H1 (cell line): ENCODE measurements at places on chromosomes 1 and 21.

DNA sequence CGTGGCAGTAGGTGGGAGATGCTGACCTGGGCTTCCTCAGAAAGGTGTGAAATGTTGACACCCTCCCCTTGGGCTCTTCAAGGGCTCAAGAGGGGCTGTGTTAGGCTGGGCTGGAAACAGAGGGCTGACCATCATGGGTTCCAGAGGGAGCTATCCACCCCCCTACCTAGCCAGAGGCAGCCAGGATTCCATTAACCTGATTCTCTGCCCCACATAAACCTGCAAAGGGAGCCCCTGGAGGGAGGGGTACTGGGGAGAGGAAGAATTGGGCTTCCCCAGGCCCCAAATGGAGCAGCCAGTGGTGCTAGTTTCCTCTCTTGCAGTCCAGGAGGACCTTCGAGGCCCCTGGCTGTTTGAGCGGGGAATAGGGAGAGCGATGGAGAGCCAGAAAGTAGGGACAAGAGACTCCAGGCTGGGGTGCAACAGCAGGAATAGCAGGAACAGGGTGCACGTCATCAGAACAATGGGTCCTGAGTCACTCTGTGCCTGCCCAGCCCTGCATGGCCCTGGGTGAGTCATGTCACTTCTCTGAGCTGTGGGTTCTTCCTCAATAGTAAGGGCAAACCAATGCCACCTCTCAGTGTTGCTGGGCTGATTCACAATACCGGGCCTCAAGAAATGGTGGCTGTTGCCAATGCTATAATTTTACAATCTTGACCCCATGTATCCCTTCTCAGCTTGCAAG, 121.2 kb downstream of the EPHB2 start:
- no peak for DNase-seq

DNA sequence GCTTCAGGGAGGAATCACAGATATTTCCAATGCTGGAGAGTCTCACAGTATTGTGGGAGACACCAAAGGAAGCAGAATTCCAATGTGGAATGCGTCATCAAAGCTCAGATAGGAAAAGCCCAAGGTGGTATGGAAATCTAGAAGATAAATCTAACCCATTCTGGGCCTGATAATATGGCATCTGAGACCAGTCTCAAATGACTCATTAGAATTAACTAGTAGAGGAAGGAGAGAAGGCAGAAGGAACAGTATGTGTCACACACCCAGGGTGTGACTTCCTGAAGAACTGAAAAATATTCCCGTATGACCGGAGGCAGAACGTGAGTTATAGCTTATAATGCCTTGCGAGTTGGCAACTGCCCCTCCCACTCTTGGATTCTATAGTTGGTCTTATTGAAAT, 499.2 kb downstream of the PLPP3 start:
- no peak for DNase-seq

DNA sequence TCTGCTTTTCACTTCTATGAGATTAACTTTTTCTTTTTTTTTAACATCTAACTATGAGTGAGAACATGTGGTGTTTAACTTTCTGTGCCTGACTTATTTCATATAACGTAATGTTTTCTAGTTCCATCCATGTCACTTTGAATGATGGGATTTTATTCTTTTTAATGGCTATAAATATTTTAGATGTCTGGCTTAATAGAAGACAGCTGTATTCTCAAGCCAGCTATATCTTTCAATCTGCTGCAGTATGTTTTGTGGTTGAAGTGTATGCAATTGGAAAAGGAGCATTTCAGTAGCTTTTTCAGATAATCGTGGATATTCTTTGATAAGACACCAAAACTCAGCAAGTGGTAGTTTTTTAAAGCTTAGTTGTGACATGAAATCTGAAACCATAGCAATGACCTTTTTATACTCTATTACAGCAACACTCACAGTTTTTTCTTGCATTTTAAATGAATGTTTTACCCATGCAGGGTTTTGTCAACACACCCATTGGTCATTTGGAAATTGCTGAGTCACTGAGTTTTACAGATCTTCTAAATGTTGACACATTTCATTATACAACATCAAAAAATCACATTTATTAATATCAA, 5.7 kb upstream of the SVBP start:
- DNase-seq = no peak

GRCh38 chr1:219438386-219438785, 174.5 kb downstream of the ZC3H11B start:
- no peak for DNase-seq

- DNase-seq = peak; percentile 69
Observed at GRCh38 chr21:36589352-36589971, 109.5 kb upstream of the SIM2 start.

- no peak for DNase-seq
Observed at GRCh38 chr1:168202941-168203654, 22.7 kb upstream of the SFT2D2 start.

GRCh38 chr1:81424061-81424460, 376.7 kb upstream of the ADGRL2 start:
- DNase-seq = no peak

GRCh38 chr1:77511440-77511840, 171.0 kb downstream of the ZZZ3 start:
- DNase-seq = no peak

GRCh38 chr1:147246044-147246690, 3.7 kb downstream of the CHD1L start:
- DNase-seq = no peak

- DNase-seq = no peak
Observed at GRCh38 chr1:203686091-203686632, 59.5 kb downstream of the ATP2B4 start.

- no peak for DNase-seq
Observed at GRCh38 chr1:197017558-197018146, 40.3 kb downstream of the CFHR5 start.

GRCh38 chr1:54845772-54846171, 41.2 kb downstream of the DHCR24 start:
- DNase-seq = no peak

GRCh38 chr1:203152158-203153034, 23.2 kb downstream of the MYBPH start:
- no peak for DNase-seq

DNA sequence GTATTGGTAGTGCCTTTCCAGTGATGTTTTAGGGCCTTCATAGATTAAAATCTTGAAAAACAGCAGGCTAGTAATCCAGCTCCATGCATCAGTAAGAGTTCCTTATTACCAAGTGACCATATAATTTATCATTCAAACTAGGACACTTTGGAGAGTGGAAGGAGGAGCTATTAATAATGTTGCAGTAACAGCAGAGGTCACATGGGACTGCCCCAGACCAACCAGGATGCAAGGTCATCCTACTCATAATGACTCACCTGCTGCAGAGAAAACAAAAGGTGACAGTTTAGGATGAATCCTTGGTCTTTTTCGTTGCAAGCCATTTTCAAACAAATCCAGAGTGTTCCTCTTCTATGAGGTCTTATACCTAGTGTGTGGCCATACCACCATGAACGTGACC, 187.4 kb downstream of the NUF2 start:
- no peak for DNase-seq

GRCh38 chr1:172469717-172470116, 25.8 kb upstream of the PIGC start:
- no peak for DNase-seq

DNA sequence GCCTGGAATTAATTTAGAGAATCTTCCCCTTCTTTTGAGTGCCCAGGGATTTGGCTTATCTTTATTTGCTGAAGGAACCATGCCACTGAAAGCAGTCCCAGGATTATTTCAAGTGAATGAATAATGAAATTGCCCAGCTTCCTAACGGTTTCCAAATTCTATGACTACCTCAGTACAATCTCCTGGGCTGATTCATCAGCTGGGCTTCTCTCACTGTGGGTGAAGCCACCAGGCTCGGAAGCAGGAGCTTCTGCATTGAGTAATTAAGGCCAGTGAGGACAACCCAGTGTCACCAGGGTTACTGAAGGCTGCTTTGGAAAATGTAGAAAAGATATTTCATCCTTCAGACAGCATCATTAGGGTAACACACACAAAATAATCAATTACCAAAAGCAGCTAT, 169.8 kb downstream of the DAB1 start:
- no peak for DNase-seq

- no peak for DNase-seq
Observed at GRCh38 chr1:115543247-115543646, 98.5 kb upstream of the VANGL1 start.

GRCh38 chr1:5164158-5164557, 509.7 kb downstream of the AJAP1 start:
- DNase-seq = no peak

DNA sequence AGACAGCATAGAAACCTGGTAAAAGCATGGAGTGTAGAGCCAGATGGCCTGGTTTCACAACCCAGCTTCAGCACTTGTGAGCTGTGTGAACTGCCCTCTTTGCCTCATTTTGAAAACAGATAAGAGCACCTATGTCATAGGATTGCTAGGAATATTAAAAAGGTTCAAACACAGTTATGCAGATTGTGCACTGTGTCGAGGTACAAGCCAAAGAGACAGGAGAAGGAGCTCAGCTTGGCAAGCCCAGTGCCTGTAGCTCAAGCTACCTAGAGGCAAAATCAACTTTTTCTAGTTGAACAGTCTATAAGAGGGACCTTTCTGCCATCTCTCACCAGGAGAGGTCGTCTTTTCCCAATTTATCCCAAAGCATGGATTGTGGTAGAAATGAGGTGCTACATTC, 5.0 kb downstream of the CHODL start:
- DNase-seq = no peak

- DNase-seq = no peak
Observed at GRCh38 chr1:160411271-160412027, 11.1 kb downstream of the VANGL2 start.

DNA sequence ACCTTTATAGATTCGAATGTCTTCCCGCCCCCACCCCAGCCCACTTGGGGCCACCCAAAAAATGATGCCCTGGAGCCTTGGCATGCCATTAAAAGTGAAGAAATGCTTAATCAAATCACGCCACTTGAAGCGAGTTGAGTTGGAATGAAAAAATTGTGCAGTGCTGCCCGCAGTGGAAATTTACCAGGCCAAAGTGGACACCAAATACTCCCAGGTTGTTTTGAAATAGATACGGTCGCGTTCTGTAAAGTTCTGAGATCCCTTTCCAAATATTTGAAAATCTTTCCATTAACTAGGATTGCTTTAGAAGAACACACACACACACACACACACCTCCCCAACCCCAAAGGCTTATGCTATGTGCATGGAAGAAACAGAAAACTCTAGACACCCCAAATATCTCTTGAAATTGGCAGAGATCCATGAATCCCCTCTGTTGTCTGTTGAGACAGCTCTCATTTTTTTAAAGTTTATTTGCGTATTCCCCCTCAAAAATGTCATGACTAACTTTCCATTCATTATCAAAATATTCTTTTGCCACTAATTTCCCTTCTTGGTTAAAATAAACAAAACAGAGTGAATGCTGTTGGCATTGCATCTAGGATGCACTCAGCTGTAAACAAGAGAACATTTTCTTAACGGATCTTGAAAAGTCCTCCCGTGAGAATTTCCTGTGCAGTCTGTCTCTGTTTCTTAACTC, 142.3 kb upstream of the KCNE2 start:
- no peak for DNase-seq

- no peak for DNase-seq
Observed at GRCh38 chr1:188129856-188130838, 1301.4 kb downstream of the PLA2G4A start.

GRCh38 chr1:36508257-36508656, 25.5 kb upstream of the CSF3R start:
- DNase-seq = no peak

GRCh38 chr1:110239441-110240430, 29.6 kb downstream of the KCNC4 start:
- DNase-seq = no peak

DNA sequence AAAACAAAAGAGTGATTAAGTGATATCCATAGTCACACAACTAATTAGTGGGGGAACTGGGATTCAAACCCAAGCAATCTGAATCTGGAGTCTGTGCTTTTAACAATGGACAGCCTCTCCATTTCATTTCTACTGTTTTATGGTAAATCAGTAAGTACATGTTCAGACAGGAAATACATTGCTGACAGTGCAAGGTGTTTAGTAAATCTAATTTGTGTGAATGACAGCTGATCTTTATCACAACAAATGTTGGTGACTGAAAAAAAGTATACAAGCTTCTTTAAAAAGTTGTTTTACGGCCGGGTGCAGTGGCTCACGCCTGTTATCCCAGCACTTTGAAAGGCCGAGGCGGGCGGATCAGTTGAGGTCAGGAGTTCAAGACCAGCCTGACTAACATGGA, 20.6 kb downstream of the DONSON start:
- DNase-seq = no peak

- peak; percentile 30 for DNase-seq
Observed at GRCh38 chr1:17184822-17185484, 20.0 kb upstream of the PADI1 start.

GRCh38 chr1:60394436-60394835, 320.9 kb upstream of the C1orf87 start:
- no peak for DNase-seq

GRCh38 chr1:209544098-209544497, 39.4 kb upstream of the CAMK1G start:
- no peak for DNase-seq

DNA sequence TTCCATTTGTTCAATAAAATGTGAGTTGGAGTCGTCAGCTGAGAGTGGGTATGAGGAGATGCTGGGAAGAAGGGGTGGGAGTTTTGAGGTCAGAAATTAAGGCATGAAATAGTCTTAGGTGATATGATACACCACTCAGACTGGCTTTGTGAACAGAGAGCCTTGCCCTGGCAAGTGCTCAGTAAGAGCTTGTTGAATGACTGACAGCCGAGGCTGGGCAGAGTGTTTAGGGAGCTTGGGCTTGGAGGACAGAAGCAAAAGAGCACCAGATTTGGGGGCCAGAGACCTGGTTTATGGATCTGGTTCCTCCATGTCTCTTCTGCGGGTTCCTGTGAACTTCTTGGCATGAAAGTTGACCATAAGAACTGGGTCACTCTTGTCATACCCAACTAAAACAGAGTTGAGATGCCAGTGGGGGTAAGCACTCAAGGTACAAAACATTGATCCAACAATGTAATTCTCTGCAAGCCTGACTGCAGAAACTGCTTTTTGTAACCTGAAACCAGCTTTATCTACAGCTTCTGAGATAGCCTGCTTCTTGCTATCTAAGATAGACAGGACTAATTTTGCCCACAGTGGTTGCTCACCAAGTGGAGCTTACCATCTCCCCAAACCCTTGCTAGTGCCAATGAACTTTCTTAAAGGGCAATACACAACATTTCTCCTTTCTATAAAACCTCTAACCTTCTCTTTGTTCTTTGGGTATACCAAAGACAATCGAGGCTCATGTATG, 126.4 kb downstream of the TENT5C start:
- DNase-seq = no peak

- DNase-seq = no peak
Observed at GRCh38 chr21:35386491-35387079, 337.5 kb upstream of the RUNX1 start.

DNA sequence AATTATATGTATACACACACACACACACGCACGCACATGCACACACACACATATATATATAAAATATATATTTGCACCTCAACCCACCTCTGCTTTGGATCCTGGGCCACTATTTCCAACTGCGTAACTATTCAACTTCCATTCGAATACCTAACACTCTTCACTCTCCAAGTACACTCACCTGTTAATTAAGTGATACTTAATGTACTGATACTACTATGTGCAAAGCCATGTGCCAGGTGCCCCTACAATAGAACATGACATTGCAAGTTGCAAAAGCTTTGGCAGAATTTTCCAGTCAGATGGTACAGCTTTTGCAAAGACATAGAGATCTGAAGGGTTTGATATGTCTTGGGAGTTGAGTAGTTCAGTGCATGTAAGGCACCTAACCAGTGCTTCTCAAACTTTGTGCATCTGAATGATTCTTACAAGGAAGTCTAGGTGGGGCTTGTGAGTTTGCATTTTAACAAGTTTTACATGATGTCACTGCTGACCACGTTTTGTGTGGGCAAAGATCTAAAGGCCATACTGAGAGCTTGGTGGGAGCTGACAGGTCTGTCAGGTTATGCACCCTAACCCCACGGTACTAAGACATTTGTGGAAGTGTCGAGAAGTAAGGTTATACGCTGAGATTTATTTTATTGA, 7.2 kb downstream of the CXADR start:
- no peak for DNase-seq
